ENCODE measurements at places on chromosomes 3 and 15.

- no peak for DNase-seq
Measured at GRCh38 chr15:98445315-98445714, 203.0 kb upstream of the IGF1R start.

- DNase-seq = no peak
Measured at GRCh38 chr3:65953301-65953812, 85.4 kb downstream of the MAGI1 start.

DNA sequence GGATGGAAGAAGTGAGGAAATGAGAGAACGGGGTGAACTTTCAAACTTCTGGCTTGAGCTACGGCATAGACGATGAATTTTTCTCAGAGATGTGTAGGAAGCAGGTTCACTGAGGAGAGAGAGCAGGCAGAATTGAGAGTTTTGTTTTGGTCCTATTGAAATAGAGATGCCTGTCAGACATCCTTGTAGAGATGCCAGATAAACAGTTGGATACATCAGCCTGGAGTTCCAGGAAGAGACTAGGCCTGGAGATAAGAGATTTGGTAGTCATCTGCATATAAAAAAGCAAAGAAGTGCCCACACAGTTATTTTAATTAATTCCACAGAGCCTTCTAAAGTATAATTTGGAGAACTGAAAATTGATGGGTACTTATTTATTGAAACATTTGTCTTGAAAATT lies 495.6 kb downstream of the IL5RA start:
- no peak for DNase-seq

DNA sequence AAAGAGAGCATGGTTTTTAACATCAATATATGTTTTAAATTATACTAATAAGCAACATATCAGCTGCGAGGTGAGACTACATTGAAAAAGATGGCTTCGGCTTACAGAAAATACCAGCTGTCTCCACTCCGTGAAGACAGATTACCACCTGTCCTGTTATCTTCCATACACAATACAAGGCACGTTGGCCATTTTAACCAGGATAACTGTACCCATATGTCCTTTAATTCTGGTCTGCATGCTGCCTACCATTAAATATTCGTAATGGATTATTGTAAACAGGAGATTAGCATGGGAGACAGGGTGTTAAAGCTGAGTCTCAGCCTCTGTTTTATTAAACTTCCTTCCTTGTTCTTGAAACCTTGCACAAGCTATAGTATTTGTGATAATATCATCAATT lies 855.5 kb downstream of the ROBO1 start:
- no peak for DNase-seq

GRCh38 chr3:186411994-186412393 lies 50.0 kb upstream of the DGKG start:
- DNase-seq = no peak

- DNase-seq = no peak
Measured at GRCh38 chr3:195591220-195591619, 7.5 kb upstream of the APOD start.

GRCh38 chr3:126661532-126662364 lies 6.8 kb upstream of the TXNRD3 start:
- DNase-seq = no peak

- DNase-seq = no peak
Measured at GRCh38 chr3:116423374-116423773, 21.9 kb downstream of the LSAMP start.

DNA sequence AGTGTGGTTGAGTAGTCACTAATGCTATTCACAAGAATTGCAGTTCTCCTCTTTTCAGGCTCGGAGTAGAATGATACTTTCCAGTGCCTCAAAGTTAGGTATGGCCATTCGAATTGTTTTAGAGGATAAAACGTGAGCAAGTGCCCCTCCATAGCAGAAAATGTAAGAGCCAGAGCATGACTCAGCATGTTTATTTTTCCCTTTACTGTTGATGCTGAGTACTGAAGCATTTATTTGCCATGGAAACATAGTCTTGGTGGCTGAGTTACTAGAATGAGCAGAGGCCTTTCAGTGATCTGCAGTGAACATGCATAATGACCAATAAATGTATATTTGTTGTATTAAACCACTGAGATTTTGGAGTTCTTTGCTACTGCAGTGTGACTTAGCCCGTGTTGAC lies 540.6 kb downstream of the NLGN1 start:
- no peak for DNase-seq

DNA sequence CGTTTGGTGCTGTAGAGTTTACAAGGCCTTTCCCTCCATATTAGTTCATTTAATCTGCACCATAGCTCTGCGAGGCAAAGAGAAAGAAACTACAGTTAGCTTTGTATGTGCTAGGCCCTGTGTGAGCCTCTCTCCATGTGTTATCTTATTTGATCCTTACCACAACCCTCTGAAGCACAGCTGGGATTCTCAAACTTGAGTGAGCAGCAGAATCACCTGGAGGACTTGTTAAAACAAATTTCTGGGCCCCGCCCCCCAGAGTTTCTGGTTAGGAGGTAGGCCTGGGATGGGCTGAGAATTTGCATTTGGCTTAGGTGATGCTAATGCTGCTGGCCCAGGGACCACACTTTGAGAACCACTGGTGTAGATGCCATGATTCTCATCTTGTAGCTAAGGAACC lies 12.3 kb downstream of the CA12 start:
- no peak for DNase-seq

GRCh38 chr15:70507772-70508371 lies 255.5 kb downstream of the UACA start:
- no peak for DNase-seq

DNA sequence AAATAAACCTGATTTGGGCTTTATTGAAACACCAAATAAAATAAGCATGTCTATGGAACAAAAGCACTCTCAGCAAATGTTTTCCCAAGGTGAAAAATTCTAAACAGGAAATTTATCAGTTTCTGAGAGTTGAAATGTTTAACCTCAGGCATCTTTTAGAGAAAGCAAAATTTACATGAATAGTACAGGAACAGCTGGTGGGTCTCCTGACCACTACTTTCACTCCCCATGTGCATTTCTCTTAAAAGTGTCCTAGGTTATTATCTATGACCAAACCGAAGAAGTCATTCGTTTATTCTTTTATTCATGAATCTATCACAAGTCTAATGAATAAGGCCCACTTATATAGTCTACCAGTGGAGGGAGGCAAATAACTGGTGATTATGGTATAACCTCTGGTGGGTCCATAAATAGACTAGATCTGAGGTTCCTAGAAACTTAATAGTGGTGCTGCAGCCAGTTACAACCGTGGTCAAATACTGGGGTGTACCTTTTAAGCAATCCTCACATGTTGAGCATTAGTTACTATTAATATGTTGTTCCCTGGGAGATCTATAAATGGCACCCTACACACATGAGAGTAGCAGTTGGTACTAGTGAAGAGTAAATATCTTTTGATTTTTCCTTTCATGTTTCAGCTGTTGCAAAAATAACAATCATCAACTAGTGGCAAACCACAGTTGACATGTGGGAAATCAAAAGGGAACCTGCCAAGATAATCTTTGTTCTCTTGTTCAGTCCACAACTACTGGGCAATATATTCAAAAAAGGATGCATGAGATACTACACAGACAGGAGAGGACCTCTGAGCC lies 169.3 kb upstream of the STAC start:
- DNase-seq = no peak

GRCh38 chr3:125052624-125053303 lies 3.0 kb downstream of the HEG1 start:
- DNase-seq = no peak

- DNase-seq = no peak
Measured at GRCh38 chr3:149585401-149585726, 72.5 kb downstream of the WWTR1 start.

- DNase-seq = no peak
Measured at GRCh38 chr3:31354373-31354772, 178.4 kb upstream of the STT3B start.

Measured in activated CD8-positive, alpha-beta memory T cell treated with anti-CD3 and anti-CD28 coated beads for 4 hours (primary cell).